Myometrial cell (primary cell): ENCODE measurements at places on chromosomes 1 and 21. TPM values are rescaled to one million over a fixed set of nuclear protein-coding genes. Genes with fewer than 3 reads are reported as not detected.

Gene DCDC2B
- total RNA-seq: not detected in 2 replicates

Gene KDF1
- total RNA-seq: 0.18 and 0.58 TPM in 2 replicates

Gene PHLDA3
- 115 and 141 TPM in 2 replicates for total RNA-seq

Gene FBLIM1
- 80.5 and 94.0 TPM in 2 replicates for total RNA-seq

Gene AMPD1
- not detected in 2 replicates for total RNA-seq

Gene JUN
- 36.0 and 39.3 TPM in 2 replicates for total RNA-seq

Gene TNFRSF18
- total RNA-seq: 1.9 and 3.7 TPM in 2 replicates

Gene C1orf216
- total RNA-seq: 9.2 TPM in 2 replicates

Gene PARP1
- 118 and 130 TPM in 2 replicates for total RNA-seq

Gene TNFRSF8
- 3.0 and 4.0 TPM in 2 replicates for total RNA-seq

Gene ARMH1
- total RNA-seq: not detected in 2 replicates

Gene KHDC4
- total RNA-seq: 18.1 and 28.3 TPM in 2 replicates

Gene LRRC3
- 0.18 and 0.29 TPM in 2 replicates for total RNA-seq
